Stimulated activated CD8-positive, alpha-beta memory T cell treated with anti-CD3 and anti-CD28 coated beads, Interleukin-12 subunit alpha, Interleukin-12 subunit beta, amount 100 ng/mL, for 4 hours (primary cell): ENCODE measurements at places on chromosomes 7 and 10.

DNA sequence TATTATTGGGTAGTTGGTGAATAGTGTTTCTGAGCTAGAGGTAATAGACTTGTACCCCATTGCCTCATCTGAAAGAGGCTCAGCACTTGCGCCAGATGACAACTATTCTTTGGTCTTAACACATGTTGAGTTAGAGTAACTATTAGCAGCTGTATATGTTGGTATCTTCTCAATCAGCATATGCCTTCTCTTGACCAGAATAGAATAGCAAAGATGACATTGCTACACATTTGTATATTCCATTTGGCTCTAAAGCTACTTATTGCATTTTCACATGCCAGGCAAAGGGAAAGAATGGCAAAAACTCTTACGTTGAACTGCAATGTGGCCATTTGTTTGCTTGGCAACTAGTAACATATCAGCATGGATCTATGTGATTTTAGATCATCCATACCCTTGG, 173.8 kb upstream of the AGR3 start:
- DNase-seq, result no peak

GRCh38 chr10:102715880-102716279, 1.4 kb downstream of the SFXN2 start:
- no peak for DNase-seq

GRCh38 chr10:124663766-124664360, 80.3 kb downstream of the FAM53B start:
- DNase-seq, result no peak

DNA sequence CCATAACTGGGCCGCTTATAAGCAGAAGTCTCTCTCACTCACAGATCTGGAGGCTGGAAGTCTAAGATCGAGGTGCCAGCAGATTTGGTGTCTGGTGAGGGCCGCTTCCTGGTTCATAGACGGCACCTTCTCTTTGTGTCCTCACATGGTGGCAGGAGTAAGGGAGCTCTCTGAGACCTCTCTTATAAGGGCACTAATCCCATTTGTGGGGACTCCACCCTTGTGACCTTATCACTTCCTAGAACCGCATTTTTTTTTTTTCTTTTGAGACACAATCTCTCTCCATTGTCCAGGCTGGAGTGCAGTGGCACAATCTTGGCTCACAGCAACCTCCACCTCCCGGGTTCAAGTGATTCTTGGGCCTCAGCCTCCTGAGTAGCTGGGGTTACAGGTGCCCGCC, 8.1 kb downstream of the FBH1 start:
- DNase-seq, result no peak

DNA sequence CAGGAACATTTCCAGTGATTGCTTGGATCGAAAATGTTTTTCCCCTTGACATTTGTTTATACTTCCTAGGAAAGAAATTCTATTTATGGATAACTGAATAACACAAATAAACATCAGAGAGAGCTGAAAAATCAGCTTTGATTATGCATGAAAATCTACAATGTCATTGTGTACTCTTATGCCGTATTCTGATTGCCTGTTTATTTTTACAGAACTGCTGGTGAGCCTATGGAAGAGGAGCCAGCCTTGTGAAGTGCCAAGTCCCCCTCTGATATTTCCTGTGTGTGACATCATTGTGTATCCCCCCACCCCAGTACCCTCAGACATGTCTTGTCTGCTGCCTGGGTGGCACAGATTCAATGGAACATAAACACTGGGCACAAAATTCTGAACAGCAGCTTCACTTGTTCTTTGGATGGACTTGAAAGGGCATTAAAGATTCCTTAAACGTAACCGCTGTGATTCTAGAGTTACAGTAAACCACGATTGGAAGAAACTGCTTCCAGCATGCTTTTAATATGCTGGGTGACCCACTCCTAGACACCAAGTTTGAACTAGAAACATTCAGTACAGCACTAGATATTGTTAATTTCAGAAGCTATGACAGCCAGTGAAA, 121.5 kb downstream of the TWIST1 start:
- DNase-seq, result no peak

- no peak for DNase-seq
Observed at GRCh38 chr10:11209830-11210181, 192.1 kb downstream of the CELF2 start.

GRCh38 chr10:102670065-102670670, 25.9 kb downstream of the TRIM8 start:
- DNase-seq, result no peak
